ENCODE measurements at places on chromosomes 7 and 10. TPM values are rescaled to one million over a fixed set of nuclear protein-coding genes. Genes with fewer than 3 reads are reported as not detected.

GRCh38 chr10:27481486-27481885 lies 22.6 kb upstream of the RAB18 start:
- H3K27me3 ChIP-seq, result no peaks in the 10 kb centered on the region
- no peak overlapping the region for H3K27ac ChIP-seq
- H3K4me3 ChIP-seq, result no peak overlapping the region
- DNase-seq, result no peak
- no peaks in the 10 kb centered on the region for H3K4me1 ChIP-seq

GRCh38 chr10:46227571-46227935 lies 59.2 kb upstream of the ANTXRL start:
- peaks cover 3% of the 10 kb centered on the region for H3K36me3 ChIP-seq
- H3K27me3 ChIP-seq, result no peaks in the 10 kb centered on the region
- DNase-seq, result no peak

Gene SCART1
- total RNA-seq, result 3.3 TPM

DNA sequence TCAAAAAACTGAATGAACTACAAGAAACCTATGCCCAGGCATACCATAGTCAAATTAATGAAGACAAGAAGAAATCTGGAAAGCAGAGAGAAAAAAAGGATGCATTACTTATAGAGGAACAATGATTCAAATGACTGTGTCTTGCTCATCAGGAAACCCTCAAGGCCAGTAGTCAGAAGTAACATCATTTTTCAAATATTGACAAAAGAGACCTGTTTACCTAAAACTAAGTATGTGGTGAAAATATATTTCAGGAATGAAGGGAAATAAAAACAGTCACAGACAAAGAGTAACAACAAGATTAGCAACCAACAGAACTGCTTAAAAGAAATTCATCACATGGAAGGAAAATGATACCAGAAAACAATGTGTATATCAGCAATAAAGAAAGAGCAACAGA lies 128.4 kb downstream of the ALOX5 start:
- no peaks in the 10 kb centered on the region for H3K27me3 ChIP-seq
- no peak for DNase-seq
- peaks cover 1% of the 10 kb centered on the region for H3K36me3 ChIP-seq
- no peak overlapping the region for H3K4me3 ChIP-seq

DNA sequence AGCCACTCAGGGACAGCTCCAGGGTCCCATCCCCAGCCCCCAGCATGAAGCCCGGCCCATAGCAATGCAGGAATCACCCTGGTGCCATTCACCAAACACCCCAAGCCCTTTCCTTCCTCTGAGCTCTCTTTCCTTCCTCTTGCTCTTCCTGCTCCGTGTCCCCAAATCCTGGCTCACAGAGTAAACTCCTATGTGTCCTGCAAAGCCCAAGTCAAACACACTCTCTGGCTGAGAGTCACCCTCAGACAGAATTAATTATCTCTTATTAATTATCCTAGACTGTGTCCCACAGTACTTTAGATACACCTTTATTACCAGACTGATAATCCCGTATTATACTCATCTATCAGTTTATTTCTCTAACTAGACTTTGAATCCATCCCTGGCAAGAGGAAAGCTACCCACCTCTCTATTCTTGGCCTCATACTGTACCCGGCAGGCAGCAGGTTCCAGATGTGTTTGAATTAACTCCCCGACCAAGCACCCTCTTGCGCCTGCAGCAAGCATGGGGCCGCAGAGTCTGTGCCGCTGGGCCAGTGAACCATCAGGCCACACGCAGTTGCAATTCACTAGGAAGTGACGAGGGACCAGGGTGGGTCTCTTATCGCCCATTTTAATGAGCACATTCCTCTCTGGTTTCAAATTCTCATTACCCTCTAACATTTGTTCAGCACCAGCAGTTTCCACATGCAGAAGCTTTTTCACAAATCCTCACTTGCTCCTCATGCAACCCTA lies 86.7 kb downstream of the PRKAG2 start:
- H3K4me3 ChIP-seq, result no peak overlapping the region
- H3K27me3 ChIP-seq, result no peaks in the 10 kb centered on the region
- H3K4me1 ChIP-seq, result peaks cover 22% of the 10 kb centered on the region
- no peaks in the 10 kb centered on the region for H3K36me3 ChIP-seq
- no peak overlapping the region for H3K27ac ChIP-seq
- no peak for DNase-seq

Gene CAV2
- not detected for total RNA-seq

Gene FAM24B
- 42.2 TPM for total RNA-seq

Gene CHAT
- 0.14 TPM for total RNA-seq

GRCh38 chr10:29535012-29535777 lies 99.6 kb downstream of the SVIL start:
- H3K4me1 ChIP-seq, result peaks cover 5% of the 10 kb centered on the region
- no peak overlapping the region for H3K4me3 ChIP-seq
- H3K36me3 ChIP-seq, result no peaks in the 10 kb centered on the region
- H3K27ac ChIP-seq, result no peak overlapping the region
- DNase-seq, result no peak

DNA sequence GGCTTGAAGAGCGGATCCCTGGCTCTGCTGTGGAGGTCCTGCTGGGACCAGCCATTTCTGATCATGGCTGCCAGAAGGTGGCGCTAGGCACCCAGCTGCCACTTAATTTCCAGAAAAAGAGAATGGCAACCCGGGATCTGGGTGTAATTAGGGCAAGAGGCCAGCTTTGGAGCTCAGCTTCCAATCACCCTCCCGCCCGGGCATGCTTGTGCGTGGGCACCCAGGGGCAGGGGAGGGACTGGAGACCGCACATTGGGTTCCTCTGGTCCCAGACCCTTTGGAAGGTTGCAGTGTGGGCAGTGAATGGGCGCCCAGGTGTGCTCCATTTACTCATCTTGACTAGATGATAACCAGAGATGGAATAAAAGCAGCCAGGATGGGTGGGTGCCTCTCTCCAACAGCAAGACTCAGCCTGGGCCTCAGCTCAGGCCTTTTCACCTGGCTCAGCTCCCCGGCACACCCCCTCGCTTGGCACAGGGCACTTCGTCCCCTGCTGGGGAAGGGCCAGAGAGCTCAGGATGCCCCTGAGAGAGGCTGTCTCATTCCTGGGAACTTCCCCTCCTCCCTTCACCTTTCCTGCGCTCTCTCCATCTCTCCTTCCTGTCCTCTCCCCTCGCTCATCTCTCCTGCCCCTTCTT lies 14.7 kb downstream of the FAM241B start:
- peak; percentile 53 for DNase-seq
- H3K4me3 ChIP-seq, result no peak overlapping the region
- no peaks in the 10 kb centered on the region for H3K36me3 ChIP-seq
- H3K27me3 ChIP-seq, result no peaks in the 10 kb centered on the region
- H3K4me1 ChIP-seq, result no peaks in the 10 kb centered on the region
